NCI-H2081 (cell line): ENCODE measurements at places on chromosomes 3 and 15.

DNA sequence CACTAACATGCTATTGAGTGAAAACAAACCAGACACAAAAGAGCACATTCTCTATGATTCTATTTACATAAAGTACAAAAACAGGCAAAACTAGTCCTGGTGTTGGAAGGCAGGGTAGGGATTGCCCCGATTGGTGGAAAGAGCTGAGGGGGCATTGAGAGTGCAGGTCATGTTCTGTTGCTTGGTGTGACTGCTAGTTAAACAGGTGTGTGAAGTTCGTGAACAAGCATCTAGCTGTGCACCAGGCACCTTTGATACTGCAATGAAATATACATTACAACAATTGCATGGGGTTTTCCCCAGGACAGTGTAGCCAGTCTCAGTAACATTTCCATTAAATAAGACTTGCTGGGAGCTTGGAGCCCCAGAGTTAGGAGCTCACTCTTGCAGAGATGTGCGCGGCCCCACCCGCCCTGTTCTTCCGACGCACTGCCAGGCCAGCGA lies 26.3 kb upstream of the THRB start:
- DNase-seq: peak; percentile 7

- DNase-seq: no peak
Measured at GRCh38 chr15:95162967-95163531, 931.7 kb downstream of the MCTP2 start.

DNA sequence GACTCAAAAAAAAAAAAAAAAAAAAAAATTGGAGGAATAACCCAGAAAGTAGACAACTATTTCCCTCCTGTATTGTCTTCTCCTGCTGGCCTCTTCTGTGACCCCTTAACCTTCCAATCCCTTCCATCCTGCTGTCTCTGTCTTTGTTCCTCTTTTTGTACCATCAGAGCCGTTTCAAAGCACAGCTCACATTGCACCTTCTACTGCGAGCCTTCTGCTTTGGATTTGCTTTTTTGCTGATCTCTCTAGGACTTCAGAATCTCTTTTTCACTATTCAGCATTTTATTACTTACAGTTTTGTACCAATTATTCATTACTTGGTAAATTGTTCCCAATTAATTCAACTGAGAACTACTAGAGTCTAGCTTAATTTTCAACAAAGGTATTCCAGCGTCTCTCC lies 284.0 kb upstream of the TBL1XR1 start:
- no peak for DNase-seq

- no peak for DNase-seq
Measured at GRCh38 chr3:108004647-108005046, 86.2 kb downstream of the CD47 start.
